ENCODE measurements at places on chromosomes 3 and 15.

DNA sequence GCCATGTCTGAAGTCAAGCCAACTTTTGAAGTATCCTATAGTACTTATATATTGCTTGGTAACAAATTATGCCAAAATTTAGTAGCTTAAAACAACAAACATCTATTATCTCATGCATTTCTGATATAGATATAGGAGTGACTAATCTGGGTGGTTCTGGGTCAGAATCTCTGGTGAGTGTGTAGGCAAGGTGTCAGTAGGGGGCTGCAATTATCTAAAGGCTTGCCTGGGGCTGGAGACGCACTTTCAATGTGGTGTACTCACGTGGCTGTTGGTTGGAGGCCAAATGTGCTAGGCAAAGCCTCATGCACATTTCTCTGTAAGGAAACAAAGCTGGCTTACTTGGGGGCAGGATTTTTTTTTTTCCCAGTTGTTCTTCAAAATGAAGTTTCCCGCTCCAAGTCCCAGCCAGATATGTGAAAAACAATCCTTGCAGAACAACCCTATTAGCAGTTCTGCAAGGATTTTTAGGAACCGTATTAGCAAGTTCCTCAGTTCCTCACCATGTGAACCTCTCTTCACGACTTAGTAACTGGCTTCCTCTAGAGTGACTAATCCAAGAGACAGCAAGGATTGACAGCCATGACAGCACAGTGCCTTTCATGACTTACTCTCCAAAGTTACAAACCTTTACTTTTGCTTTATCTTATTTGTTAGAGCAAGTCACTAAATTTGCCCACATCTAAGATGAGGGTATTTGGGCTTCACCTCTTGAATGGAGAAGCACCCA is 25.8 kb downstream of the GREM1 start:
- no peak for DNase-seq

DNA sequence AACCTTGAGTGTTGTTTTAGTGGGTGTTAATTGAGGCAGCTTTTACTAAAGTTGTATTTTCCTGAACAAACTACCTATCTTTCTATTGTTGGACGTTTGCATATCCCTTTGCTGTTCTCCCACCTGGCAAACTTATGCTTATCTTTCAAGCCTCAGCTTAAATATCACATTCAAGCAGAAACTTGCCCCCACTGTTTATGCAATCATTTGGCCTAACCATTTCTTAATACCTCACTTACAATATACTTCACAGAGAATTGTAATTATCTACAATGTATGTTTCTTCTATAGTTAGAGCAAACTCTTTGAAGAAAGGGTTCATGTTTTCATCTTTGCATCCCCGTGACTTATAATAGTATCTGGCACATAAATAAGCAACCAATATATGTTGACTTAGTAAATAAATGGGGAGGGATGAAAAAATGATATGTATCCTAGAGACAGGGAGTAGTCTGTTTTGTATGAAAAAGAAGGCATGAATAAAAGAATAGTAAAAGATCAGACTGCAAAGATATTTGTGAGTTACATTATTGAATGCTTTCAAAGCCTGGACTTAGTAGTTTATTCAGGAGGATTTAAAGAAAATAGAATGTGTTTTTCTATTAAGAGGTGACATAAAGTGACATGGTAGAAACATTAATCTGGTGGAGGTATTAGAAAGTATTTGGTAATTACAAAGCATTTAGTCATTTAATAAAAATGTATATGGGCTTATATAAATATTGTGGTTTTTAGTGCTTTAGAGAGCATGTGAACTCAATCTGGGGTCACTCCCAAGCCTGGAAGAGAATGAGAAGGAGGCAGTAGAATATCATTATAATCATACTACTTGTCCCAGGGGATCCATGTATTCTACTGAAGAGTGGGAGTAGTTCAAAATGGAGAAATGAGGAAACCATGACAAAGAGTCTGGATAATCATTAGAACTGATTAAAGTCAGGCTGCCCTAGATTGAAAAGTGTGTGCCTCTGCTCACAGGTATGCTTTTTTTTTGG is 60.0 kb upstream of the DCBLD2 start:
- DNase-seq = no peak

- DNase-seq = no peak
Observed at GRCh38 chr3:16066975-16067374, 107.5 kb upstream of the GALNT15 start.

GRCh38 chr3:99248130-99248529 is 346.6 kb upstream of the DCBLD2 start:
- no peak for DNase-seq

GRCh38 chr3:155805204-155805801 is 775 bp downstream of the C3orf33 start:
- DNase-seq = peak; percentile 72

GRCh38 chr3:53493595-53493962 is 832 bp upstream of the CACNA1D start:
- DNase-seq = no peak

DNA sequence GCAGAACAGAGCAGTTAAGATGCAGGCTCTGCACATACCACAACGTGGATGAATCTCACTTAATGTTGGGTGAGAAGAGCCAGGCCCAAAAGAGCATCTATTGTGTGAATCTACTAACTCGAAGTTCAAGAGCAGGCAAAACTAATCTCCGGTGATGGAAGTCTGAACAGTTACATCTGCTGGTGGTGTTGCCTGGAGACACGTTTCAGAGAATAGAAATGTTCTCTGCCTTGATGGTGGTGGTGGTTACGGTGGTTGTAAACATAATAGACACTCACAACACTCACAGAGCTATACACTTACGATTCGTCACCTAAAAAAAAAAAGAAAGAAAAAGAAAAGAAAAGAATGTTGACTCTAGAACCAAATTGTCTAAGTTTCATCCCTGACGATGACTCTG is 86.8 kb downstream of the LIPC start:
- no peak for DNase-seq

- DNase-seq = no peak
Observed at GRCh38 chr15:23385886-23386430, 31.4 kb downstream of the GOLGA8S start.

DNA sequence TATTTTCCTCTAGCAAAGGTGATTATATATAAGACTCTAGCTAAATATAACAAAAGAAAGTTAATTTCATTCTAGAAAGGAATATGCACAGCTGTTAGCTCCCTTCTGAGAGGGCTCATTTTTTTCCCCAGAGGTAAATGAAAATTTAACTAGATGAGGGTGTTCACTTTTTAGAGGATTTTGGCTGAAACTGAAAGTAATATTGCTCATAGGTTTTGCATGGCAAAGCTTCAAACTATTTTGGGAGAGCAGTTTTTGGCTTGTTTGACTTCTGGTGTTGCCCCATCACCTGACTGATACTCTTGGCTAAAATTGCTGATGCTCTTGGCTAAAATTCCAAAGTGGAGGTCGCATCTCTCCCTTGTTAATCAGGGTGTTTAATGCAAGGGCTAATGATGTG is 311.9 kb downstream of the EDEM1 start:
- DNase-seq = no peak

- DNase-seq = peak; percentile 6
Observed at GRCh38 chr3:148588291-148588690, 109.4 kb upstream of the AGTR1 start.

All from hematopoietic multipotent progenitor cell treated with erythropoietin and hydrocortisone succinate and interleukin-3 and kit ligand, for 6 days (in vitro differentiated cells).